ENCODE measurements at places on chromosomes 7 and 10. TPM values are rescaled to one million over a fixed set of nuclear protein-coding genes. Genes with fewer than 3 reads are reported as not detected.

The PTN gene
- 3.6 TPM for polyA plus RNA-seq

The SUN3 gene
- not detected for polyA plus RNA-seq

The NODAL gene
- polyA plus RNA-seq, result not detected

DNA sequence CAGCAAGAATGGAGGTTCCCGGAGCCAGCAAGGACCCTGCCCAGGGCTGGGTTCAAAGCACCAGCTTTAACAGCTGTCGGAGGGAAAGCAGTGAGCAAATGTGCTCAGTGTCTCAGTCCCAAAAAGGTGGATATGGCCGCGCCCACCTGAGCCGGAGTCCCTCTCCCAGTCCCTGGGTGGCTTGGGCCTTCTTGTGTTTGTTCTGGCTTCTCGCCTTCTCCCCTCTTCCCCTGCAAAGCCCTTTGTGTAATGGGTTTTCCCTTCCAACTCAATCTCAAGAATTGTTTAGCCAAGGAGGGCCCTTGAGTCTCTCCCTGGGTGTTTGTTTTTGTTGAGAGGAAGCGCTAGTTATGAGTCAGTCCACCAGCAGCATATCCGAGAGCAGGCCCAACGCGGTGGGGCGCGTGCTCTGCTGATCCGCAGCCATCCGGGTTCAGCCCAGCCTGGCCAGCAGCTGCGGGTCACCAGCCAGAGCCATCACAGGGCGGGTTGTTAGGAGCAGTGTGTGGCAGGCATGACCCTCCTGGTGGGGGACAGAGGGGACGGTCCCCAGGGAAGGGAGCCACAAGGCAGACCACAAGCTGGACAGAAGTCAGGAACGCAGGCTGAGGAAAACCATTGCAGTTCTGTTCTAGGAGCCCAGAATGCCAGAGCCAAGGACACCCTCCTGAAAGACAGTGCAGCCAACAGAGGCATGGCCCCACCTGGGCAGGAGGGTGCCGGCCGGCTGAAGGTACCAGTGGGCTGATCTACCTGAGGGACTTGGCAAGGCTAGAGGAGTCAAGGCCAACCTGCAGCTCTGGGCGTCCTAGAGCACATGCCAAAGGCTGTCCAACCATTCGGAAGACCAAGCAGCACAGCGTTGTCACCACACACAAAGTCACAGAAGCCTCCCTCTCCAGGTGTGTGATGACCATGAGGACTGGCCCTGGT lies 21.3 kb downstream of the CALML3 start:
- peak; percentile 68 for DNase-seq

- DNase-seq, result no peak
Observed at GRCh38 chr10:131982796-131983195, 1.1 kb upstream of the BNIP3 start.

GRCh38 chr10:68330852-68331454 lies 911 bp upstream of the HNRNPH3 start:
- DNase-seq, result no peak

GRCh38 chr10:106044503-106044902 lies 1120.0 kb downstream of the SORCS1 start:
- DNase-seq, result no peak

DNA sequence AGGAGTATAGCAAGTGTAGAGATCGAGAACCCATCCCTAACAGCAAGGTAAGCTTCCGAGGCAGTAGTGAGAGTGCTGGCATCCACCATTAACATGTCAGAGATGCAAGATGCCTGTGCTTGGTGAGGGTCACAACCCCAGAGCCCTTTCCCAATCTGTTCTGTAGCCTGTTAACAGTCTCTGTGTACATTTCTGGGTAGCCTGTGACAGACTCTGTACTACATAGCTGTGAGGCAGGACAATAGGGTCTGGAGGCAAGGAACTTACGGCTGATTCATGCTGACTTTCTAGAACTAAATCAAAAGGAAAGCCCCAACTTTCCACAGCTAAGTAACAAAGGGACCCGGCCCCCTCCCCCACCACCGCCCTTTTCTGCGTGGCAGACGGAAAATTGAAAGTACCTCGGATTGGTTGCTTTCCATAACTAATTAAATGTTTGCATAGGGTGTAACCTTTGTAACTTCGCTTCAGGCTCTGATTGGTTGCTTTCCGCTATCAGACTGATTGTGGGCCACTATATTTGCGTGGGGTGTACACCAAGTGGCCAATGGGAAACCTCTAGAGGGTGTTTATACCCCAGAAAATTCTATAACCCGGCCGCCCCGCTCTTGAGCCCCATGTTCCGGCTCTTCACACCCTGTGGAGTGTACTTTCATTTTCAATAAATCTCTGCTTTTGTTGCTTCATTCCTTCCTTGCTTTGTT lies 1.4 kb upstream of the TMEM168 start:
- no peak for DNase-seq

GRCh38 chr7:29217113-29217512 lies 22.5 kb downstream of the CHN2 start:
- DNase-seq, result no peak

- no peak for DNase-seq
Observed at GRCh38 chr10:7551289-7551688, 115.5 kb downstream of the ITIH5 start.

- no peak for DNase-seq
Observed at GRCh38 chr7:109354000-109354399, 784.3 kb downstream of the DNAJB9 start.

DNA sequence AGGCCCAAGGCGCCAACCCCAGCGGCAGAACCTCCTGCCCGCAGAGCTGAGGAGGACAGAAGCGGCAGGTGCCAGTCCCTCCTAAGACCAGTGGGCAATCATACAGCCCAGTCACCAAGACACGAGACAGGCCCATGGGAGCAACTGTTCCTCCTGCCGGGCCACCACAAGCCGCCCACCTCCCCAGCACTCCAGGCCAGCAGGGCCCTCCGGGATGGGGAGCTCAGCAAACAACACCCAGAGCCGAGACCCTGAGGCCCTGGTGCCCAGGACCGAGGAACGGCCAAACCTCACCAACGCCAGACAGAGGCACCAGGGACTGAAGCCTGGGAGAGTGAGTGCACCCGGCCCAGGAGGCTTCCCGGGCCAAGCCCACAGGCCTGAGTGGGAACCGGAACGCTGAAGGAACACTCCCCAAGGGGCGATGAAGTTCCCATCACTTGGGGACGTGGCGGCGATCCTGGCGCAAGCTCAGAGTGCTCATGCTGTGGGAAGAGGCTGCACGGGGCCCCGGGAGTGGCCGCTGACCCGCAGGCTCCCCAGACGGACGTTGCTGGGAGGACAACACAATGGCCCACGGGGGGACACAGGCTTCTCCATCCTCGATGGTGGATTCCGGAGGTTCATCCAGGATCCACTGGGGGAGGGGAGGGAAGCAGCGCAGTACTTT lies 35.1 kb downstream of the GPER1 start:
- peak; percentile 53 for DNase-seq

DNA sequence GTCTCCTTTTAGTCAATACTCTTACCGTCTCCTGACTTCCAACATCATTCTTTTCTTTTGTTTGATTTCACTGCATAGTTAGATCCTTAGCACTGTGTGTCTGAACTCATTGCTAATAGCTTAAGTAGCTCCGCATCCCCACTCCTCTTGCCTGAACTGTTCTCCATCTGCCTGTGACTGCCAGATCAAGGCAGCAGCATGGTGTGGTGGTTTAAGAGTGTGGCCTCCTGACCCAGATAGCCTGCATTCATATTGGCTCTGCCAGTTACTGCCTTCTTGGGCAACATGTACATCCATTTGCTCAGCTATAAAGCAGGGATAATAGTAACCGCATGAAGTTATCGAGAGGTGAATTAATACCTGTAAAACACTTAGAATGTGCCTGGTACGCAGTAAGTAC lies 50.8 kb downstream of the SUFU start:
- DNase-seq, result no peak
